ENCODE measurements at places on chromosomes 1 and 21.

- no peak for DNase-seq
These were observed 49.8 kb downstream of the DDR2 start for GRCh38 chr1:162682013-162682419.

GRCh38 chr1:242623756-242624155, 99.3 kb upstream of the PLD5 start:
- DNase-seq = no peak

- peak; percentile 62 for DNase-seq
These were observed 2.8 kb downstream of the SKI start for GRCh38 chr1:2230781-2231531.

- DNase-seq = peak; percentile 58
These were observed 9.0 kb upstream of the GPR153 start for GRCh38 chr1:6269720-6270400.

DNA sequence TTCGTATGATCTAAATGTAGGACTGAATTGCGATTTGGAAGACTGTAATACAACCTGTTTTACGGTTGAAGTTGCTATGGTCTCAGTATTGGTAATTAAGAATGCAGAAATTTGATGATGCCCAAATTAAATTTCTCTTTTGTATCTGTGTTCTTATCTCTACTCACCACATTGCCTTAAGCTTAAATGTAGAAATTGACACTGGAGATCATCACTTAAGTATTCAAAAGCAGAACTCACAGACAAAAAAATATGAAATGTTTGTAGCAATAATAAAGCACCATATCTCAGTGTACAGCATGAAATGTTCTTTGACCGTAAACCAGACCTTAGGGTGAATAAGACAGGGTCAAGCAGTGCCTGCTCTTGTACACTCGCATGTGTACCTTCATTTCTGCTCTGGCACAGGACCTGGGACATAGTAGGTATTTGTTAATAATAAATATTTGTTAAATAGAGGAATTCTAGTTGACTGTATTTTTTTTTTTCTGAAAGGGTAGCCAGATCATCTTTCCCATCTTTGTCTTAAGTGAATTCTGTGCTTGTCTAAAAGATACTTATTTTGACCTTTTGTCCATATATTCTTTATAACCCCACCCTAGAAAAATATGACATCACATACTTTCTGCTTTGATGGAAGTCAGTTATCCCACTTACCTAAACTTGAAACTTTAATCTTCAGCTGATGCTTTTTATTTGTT, 1.5 kb downstream of the CDC7 start:
- DNase-seq = no peak

DNA sequence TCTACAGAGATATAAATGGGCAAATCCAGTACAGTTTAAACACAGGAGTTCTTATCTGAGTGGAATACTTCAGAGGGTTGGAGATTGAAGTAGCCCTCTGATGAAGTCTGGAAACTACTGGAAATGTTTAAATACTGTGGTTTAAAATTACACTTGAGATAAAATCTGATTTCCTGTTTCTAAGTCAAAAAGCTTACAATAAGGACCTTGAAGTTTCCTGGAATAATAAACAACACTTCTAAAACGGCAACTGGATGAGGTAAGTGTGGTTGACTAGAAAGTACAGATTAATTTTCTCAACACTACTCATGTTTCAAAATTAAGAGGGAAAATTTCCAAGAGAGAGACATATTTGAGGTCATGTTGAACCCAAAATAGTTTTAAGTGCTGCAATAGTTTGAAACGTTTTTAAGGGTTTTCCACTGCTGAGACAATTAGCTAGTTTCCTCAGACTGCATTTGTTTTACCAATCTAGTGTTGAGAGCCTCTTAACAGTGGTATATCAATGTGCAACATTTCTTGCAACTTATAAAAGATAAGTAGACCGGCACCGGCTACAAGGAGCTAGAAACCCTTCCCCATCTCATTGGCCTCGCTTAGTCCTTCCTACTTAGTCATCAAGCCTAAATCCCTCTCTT, 27.4 kb downstream of the KCNA3 start:
- no peak for DNase-seq

- no peak for DNase-seq
These were observed 78.5 kb downstream of the ARHGEF10L start for GRCh38 chr1:17617787-17618557.

DNA sequence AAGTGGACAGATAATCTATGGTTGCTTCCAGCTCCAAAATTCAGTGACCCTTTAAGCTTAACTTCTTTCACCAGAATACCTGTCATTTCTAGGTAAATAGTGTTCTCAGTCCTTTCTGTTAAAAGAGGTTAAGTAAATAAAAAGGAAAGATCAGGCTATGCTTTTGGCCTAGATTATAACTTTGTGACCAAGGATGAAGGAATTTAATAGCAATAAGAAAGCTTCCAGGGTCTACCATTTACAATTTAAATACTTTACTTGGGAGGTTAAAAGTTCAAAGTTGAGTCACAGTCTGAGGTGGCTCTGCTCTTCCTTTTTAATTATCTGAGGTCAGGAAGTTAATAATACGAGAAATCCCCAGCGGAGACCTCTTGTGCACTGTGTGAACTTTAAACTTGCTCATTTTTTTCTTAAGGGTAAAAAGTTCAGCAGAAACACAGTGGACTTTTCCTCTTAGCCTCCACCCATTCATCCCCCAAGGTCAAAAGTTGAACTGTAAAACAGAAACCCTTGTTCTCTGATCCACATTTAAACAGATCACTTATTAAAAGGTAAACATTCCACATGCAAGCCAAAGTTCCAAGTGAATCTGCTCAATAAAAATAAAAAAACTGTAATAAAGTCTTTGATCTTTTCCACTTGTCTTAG, 187.1 kb downstream of the NRIP1 start:
- DNase-seq = no peak

DNA sequence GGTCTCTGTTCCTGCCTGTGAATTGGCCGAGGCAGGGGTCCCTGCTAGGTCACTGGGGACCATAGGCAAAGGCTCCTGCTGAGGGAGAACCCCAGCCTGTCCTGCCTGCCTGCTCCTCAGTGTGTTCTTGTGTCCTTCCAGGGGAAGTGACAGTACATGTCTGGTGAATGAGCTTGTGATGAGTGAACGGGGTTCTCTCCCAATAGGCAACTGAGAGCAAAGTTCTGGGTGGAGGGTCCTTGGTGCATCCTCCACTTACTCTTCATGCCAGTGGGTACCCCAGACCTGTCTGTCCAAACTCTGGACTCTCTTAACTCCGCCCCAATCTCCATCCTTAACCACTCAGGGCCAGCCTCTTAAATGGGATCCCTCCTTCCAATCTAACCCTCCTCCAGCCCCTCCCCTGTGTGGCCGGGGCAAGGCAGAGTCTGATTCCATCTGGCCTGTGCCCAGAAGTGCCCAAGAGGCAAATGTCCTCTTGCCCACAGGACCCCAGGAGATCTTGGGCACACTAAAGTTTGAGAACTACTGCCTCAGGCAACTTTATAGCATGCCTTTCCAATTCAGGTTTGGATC, 2.0 kb downstream of the XKR8 start:
- DNase-seq = no peak

GRCh38 chr1:204250428-204251030, 36.7 kb upstream of the GOLT1A start:
- no peak for DNase-seq

- DNase-seq = no peak
These were observed 275.7 kb upstream of the C1orf174 start for GRCh38 chr1:4175566-4176405.

DNA sequence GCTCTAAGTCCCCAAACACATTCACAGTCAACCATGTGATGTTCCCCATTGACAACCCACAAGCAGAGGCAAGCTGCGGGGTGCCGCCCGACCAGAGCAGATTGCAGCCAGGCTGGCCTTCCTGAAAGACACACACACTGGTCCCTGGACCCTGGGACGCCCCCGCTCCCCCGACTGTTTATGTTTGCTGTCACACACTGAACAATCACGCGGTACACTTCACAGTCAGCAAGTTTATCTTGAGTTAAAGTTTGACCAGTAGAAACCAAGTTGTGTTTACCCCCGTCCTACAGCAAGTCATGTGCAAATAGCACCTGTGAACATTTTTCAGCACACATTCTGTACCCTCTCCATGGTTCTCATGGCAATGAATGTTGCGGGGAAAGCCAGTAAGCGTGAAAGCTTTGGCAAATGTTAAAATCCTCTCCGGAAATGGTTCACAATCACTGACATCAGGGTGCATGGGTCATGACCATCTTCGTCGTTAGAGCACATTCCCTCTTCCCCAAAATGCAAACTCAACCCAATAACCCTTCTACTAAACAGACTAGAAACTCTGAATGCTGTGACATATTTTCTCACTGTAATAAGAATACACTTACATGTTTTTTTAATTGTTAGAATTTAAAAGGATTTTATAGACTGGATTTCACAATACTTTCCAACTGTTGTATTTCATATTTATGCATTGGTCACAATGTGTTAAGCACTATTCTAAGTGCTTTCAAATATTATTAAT, 33.3 kb upstream of the IRF2BP2 start:
- DNase-seq = no peak

DNA sequence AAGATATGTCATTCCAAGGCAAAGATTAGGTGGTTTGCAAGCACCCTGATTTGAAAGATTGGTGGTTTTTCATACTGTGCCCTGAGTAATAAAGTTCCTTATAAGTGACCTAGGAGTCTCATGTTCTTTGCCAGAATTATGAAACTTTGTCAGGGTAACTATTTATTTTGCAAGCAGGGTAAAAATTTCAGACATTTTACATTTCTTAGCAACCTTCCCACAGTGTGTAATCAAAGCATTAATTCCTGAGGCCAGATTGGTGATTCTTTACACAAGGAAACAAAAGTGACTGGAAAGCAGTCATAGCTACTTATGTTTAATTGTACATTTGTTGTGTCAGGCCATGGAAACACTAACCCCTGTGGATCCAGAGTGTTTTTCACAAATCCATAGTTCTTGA, 998.0 kb upstream of the B3GALT2 start:
- no peak for DNase-seq

- no peak for DNase-seq
These were observed 93.7 kb upstream of the ETS2 start for GRCh38 chr21:38712071-38712470.

Measured in anterior cingulate cortex (tissue), 58 donors.